CD8-positive, alpha-beta T cell (primary cell): ENCODE measurements at places on chromosomes 5 and 9.

- no peak for DNase-seq
Observed at GRCh38 chr5:117792476-117792875, 1195.9 kb downstream of the DTWD2 start.

DNA sequence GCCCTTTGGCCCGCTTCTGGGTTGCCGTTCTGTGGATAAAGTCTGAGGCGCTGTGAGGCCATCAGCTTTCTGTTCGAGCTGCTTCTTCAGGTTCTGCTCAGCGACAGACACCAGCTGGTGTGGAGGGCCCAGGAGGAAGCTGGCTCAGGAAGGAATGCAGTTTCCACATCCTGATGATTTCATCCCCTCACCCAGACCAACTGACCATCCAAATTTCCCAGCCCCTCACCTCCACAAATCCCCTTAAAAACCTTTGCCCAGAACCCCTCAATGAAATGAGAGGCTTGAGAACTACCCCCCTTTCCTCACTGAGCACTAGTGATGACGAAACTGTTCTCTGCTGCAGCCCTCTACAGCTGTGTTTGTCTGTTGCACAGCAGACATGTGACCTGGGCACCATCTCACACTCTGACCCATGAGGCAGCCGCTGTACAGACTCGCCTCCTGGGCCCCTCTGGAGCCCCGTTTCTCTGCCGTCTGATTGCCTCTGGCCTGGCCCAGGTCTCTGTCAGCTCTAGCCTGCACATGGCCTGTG, 45.4 kb downstream of the SPATA31C2 start:
- DNase-seq, result no peak

DNA sequence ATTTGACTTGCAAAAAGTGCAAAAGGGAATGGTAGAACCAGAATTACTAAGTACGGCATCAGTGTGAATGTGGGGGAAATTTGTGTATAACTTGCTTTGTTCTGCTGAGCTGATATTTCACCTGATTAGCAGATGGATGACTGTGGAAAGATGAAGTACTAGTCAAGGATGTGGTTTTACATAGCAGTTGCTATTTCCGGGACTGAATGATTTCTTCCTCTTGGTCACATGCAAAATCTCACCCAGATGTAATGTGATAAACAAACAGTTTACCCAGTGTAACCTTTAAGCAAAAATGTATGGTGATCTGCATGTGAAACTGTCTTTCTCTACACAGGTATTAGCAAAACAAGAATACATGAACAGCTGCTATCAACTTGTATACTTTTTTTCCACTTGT, 46.1 kb downstream of the DCP2 start:
- no peak for DNase-seq

GRCh38 chr9:33820231-33820745, 3.3 kb downstream of the UBE2R2 start:
- no peak for DNase-seq

DNA sequence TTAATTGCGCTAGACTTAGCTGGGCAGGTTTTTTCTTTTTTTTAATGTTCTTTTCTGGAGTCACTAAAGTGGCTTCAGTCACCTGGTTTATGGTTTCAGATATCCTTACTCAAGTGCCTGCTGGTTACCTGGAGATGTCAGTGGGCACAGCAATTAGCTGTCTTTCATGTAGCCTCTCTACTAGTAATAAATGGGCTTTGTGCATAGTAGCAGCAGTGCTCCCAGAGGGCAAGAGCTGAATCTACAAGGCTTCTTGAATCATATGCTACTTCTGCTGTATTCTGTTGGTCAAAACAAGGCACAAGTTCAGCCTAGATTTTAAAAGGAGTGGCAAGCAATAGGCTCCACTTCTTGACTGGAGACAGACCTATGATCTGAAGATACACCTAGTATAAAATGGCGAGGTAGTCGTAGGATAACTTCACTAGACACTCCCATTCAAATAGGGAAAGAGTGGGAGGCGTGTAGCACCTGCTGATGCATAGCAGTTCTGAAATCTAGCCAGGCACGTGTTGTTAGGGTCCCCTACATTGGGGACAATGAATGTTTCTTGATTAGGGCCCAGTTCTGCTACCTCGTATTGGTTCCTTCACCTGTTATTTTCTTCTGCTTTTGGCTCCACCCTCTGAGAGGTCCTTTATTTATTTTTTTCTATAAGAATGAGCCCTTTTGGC, 7.0 kb downstream of the SCAMP1 start:
- DNase-seq, result no peak

DNA sequence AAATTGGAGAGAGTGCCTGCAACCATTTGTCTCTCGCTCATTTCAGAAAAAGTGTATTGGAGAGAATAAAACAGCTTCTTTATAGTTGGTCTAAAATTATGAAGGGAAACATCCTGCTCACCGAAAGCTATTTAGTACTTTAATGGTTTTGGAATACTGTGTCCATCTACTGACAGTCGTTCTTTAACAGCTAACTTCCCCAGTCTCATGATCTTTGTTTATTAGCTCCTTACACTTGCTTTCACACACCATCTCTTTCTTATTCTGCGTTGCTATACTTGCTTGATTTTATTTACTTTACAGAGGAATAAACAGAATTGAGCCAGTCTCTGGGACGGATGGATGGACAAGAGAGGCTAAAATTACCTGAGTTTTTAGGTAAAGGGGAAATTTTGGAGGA, 229.3 kb downstream of the CCDC171 start:
- no peak for DNase-seq

DNA sequence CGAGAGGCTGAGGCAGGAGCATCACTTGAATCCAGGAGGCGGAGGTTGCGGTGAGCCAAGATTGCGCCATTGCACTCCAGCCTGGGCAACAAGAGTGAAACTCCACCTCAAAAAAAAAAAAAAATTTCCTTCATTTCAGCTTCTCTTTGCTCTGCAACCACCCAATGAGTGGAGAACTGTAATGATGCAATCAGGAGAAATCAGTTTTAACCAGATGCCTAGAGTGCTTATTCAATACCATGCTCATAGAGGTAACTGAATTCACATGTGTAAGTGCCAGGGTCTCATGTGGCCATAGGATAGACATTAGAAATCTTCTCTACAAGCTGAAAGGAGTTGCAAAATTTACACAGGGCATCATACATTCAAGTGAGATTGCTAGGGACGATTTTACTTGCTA, 70.6 kb downstream of the HMHB1 start:
- no peak for DNase-seq

DNA sequence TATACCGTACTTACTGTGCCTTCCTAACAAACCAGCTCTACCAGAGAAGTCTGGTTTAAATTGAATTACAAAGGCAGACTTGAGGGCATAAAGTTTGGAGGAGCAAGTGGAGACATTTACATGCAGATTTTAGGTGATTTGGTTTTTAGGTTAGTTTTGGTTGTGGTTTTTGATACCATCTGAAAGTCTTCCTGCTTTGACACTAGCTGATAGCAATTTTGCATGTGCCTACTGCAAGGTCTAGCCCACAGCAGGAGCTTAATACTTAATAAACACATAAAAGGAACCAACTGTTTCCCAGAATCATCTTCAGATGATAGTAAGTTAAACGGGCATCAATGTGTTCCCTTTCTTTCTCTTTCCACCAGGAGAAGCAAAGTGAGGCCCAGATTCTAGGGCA, 3.4 kb upstream of the ESM1 start:
- DNase-seq, result peak; percentile 31

GRCh38 chr5:157214861-157215513, 34.3 kb downstream of the ITK start:
- DNase-seq, result peak; percentile 76

GRCh38 chr5:173697931-173698579, 81.6 kb upstream of the BOD1 start:
- no peak for DNase-seq

- no peak for DNase-seq
Observed at GRCh38 chr5:95723632-95724369, 7.3 kb upstream of the RHOBTB3 start.
